Fibroblast of pulmonary artery (primary cell): ENCODE measurements at places on chromosomes 7 and 10.
A peak's percentile ranks its signal among the peaks of the same experiment; 100 is the strongest.

- peak; percentile 90 for DNase-seq
Observed at GRCh38 chr10:62264702-62265436, 3.8 kb downstream of the RTKN2 start.

- peak; percentile 68 for DNase-seq
Observed at GRCh38 chr7:6430271-6430940, 17.3 kb downstream of the DAGLB start.

- no peak for DNase-seq
Observed at GRCh38 chr10:128880159-128880725, 586.8 kb upstream of the MGMT start.

DNA sequence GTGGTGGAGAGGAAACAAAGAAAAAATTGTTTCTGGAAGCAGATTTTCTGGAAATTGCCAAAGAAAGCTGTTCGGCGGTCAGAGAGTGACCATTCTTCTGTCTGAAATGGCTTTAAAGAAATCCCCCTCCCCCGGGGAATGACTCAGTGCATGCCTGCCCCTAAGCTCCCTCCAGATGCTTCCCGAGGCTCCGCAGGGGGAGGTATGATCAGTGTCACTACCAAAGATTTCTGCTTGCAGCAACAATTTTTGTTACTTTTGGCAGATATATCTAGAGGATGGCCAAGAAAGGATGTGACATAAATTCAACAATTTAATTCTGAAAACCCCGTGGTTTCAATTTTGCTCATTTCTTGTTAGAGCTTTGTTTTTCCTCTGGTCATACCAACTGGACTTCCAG lies 163.9 kb downstream of the JCAD start:
- DNase-seq, result peak; percentile 95

DNA sequence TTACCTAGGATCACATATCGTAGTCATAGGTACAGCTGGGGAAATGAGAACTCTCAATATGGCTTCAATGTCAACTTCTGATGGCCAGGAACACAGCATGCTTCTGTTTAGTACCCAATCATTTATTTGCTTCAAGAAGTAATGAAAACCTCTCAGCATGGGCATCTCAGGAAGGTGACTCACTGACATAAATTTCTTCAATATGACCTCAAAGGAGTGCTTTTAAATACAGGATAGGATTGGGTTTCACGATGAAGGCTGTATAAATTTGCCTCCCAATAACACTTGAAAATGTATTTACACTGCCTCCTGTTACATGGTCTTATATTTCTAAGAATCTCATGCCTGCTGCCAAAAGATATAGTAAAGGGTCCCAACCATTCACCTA lies 15.1 kb downstream of the ITGA8 start:
- DNase-seq, result no peak

- no peak for DNase-seq
Observed at GRCh38 chr7:134176037-134176350, 48.9 kb downstream of the LRGUK start.

DNA sequence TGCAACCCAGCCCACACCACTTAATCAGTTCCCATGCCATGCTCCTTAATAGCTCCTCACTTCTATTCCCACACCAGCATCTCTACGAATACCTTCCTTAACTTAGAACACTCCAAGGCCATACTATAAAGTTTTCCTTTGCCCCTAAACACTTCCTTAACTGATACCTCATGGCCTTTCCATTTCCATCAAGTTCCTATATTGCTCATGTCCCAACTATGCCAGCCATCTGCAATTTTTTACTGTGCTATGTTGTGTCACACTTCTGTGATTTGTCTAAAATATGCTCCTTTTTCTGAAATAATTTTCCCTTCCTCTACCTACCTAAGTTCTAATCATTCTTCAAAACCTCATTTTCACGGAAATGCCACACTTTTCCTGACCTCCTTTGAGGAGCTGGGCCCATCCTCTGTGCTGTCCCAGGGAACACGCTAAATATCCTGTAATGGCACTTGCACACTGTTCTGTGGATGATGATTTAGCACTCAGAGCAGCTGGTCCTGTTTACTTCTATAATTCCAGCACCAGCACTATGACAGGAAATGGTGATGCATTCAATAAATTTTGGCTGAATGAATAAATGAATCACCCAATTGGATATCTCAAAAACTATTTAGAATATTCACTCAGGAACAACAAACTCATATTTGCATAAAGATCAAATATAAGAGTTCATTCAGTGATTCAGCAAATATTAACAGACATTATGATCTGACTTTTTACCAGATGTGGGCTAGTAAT lies 266.5 kb upstream of the HGF start:
- DNase-seq, result peak; percentile 86

- DNase-seq, result no peak
Observed at GRCh38 chr10:24720096-24720495, 3.6 kb downstream of the ARHGAP21 start.

DNA sequence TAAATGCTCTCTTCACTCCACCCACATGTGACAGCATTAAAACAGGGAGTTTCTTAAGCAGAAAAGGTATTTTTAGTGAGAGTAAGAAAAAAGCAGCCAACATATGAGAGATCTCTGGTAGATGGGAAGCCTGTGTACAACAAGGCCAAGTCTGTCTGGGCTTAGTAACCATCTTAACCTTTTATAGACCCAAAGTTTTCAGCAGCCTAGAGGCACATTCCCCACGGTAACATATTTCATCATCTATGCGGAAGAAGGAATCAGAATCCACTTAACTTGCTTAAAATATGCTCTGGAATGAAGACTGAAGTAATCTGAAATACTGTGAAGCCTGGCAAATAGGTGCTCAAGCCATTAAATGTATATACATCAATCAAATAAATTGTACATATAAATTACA lies 127.8 kb downstream of the RAPGEF5 start:
- no peak for DNase-seq

GRCh38 chr7:103689255-103689654 lies 243.2 kb upstream of the SLC26A5 start:
- no peak for DNase-seq

GRCh38 chr10:89118091-89118490 lies 89.0 kb downstream of the CH25H start:
- DNase-seq, result peak; percentile 23

DNA sequence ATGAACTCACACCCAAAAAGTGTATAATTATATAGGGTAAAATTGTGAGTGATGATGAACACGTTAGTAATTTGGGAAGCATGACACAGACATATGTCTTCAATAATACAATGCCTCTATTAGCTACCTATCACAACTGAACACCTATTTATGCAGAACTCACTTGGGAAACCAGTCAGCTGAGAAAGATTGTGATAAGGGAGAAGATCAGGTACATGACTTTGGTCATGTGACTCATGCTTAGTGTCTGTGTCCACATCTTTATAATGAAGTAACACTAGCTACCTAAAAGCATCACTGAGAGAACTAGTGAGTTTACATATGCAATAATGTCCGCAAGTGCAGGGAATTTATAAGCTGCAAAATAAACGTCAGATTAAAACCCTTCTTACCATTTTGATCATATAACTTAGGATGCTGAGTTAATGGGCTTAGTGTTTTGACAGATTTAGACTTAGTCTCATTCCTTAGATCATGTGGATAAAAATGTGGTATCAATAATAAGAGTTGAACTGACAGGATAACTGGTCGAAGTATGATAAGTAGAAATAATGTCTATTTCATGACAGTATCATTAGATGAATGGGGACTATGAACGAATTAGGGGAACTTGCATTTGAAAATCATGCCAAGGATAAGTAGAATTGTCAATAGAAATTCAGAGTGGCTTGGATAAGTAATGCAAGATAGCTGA lies 11.6 kb downstream of the VWDE start:
- no peak for DNase-seq

DNA sequence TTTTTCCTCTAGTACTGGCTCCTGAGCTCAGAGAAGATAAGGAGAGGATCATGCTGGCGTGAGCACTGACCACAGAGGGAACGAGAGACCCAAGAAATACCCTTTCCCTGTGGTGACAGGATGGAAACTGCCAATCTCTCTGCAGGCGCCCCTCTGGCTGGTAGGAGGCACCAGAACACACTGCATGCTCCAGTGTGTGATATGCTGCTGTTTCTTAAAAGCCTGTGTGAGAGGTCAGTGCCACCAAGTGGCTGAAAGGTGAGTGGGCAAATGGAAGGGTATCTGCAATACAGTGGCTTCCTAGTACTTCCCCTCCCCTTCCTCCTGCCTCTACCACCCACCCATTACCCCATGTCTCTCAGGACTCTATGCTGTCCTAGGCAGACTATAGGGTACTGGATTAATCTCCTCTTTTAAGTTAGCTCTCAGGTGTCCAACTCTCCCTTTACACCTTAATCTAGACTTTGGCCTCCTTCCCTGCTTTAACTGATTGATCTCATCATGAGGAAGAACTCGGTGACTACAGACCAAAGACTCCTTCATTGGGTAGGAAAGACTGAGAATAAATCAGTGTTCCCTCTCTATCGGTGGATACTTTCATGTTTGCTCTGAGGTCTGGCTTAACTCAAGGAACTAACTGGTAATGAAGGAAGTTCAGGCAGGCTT lies 283.6 kb downstream of the ADRA2A start:
- DNase-seq, result peak; percentile 0

DNA sequence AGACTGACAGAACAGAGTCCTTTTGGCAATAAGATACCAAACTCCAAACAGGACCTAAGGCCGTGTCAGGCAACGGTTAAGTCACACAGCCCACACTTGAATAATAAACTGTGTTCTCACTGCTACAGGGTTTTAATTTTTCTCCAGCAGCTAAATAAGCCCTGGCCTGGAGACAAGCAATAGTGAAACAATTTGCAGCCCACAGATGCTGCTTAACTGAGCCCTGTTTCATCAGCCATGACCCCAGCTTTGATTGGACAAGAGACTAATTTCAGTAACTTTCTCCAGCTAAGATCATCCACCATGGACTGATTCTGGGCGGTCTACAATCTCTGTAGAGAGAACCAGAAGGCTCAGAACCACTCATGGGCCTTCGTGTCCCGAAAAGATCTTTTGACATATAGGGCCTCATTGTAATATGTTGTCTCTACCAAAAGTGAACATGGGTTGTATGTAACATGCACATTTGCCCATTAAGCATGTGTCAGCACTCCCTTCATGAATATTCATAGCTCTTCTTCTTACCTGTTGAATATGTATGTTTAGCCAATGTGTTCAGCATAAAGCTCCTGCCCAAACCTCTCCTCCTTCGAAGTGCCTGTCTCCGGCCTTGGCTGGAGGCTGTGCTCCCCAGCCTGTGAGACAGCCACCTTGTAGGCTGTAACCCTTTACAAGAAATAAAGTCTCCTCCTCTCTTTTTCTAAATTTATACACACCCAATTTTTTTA lies 223.1 kb upstream of the AKR1E2 start:
- DNase-seq, result no peak

DNA sequence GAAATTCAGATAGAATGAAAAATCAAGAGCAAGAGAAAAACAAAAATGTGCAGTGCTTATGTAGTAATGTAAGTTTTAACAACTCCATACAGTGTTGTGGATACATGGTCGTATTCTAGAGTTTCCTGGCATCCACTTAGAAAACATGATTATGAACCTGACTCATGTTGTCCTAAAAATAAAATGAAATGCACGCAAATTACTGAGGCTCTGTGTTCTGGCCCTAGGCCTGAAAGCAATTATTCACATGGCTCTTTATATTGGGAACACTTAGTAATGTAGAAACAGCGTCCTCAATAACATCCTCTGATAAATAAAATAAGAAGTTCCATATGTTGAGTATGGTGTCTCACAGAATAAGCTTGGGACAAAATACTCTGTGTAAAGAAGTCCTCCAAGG lies 200.2 kb upstream of the SEMA3E start:
- peak; percentile 27 for DNase-seq
